ENCODE measurements at places on chromosomes 11 and 22.

DNA sequence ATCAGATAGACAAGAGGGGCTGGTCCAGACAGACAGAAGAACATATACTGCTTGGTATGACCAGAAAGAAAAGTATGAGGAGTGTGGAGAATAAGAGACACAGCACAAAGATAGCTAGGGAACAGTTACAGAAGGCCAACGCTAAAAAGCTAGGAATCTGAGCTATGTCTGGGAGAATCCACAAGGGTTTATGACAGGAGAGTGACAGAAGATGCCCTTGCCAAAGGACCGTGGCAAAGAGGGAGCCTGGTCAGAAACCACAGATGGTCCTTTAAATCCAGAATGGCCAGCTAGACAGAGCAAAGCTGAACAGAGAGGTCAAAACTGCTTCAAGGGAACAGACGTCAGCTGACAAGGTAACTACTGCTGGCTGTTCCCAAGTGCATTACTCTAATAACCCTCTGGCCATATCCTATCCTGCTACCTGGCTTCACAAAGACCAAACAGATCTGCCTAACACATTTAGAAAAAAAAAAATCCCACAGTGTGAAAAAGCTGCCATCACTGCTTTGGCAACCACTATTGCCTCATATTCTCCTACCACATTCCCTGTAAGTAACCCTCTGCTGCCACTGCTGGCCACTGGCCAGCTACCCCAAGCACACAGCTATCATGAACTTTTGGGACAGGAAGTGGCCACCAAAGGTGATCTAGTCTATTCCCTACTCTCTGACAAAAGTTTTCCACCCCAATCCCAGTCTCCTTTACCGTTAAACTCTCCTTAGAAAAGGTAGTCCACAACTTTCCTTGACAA lies 7.3 kb downstream of the SERGEF start:
- H3K36me3 ChIP-seq = peaks cover 50% of the 10 kb centered on the region

DNA sequence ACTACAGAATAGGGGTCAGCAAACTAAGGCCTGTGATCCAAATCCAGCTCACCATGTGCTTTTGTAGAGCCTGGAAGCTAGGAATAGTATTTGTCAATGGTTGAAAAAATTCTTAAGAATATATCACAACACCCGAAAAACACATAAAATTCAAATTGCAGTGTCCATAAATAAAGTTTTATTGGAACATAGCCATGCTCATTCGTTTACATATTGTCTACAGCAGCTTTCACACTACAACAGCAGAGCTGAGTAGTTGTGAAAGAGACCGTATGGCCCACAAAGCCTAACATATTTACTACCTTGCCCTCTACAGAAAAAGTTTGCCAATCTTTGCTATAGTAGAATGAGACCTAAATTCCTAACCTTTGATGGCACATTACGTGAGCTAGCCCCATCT lies 125.7 kb downstream of the CADM1 start:
- H3K27ac ChIP-seq = no peak overlapping the region
- no peak for DNase-seq
- H3K36me3 ChIP-seq = no peaks in the 10 kb centered on the region
- no peaks in the 10 kb centered on the region for H3K27me3 ChIP-seq
- H3K4me1 ChIP-seq = no peaks in the 10 kb centered on the region

GRCh38 chr11:45918962-45919675 lies 1.4 kb upstream of the PEX16 start:
- H3K27me3 ChIP-seq = no peaks in the 10 kb centered on the region
- peak overlapping the region; percentile 75 for H3K4me3 ChIP-seq
- peaks cover 43% of the 10 kb centered on the region for H3K4me1 ChIP-seq
- peak overlapping the region; percentile 89 for H3K27ac ChIP-seq
- peaks cover 21% of the 10 kb centered on the region for H3K36me3 ChIP-seq

DNA sequence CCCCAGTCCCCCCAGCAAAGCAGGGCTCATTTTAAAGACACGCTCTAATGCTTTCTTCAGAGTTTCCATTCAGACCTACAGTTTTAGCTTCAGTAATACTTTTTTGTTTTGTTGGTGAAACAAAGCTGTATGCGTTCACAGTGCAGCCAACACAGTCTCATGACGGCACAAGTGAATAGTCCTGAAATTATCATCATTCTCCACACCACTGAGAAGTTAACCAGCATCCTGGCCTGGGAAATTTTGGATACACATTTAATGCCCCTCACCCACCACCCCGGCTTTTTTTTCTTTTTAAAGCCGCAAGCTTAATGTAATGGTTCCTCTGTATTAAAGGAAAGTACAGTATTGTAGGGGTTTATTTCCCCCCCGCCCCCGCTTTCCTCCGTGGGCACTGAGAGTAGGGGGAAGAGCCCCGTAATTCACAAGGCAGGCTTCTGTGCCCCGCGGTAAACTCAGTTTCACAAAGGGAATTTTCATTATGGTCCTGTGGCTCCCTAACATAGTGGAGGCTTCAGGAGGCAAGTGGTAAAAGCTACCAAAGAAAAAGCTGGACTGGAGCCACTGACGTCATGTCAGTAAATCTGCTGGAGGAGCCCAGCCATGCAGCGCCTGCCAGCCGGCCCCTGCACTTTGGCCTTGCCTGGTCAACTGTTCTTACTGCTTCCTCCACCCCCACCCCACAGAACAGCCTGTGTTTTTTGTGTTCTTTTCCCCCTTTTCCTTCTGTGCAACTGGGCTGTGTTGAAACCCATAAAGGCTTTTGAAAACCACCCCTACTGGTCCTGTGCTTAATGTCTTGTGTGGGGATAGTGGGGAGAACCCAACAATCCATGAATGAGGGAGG lies 18.2 kb downstream of the TEAD1 start:
- DNase-seq = no peak
- H3K4me1 ChIP-seq = no peaks in the 10 kb centered on the region
- no peak overlapping the region for H3K27ac ChIP-seq
- H3K27me3 ChIP-seq = peaks cover 6% of the 10 kb centered on the region

DNA sequence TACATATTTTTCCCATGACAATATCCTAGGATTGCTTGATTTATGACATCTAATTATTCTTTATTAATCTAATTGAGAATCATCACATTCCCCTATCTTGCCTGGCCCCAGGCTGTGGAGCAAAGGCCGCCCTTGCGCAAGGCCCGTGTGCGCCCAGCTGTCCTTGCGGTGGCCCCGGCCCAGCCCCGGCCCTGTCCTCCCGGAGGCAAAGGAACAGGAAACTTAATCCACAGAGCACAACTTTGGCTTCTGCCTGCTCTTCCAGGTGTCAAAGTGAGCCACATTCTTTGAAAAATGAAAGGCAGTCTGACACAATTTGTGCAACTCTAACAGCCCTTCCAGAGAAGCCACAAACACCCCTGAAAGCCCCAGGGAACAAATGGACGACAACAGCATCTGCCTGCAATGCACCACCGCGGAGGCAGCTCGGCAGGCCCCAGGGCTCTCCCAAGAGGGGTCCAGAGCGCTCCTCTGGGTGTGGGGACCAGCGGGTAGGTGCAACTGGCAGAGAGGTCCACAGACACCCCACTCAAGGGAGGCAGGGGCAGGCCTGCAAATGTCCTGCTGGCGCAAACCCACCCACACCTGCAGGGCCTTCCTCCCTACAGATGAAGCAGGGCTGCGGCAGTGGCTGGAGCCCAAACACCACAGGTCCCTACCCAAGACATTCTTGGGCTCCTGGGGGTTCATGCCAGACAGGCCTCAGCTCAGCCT lies 30.3 kb downstream of the GNB1L start:
- H3K27ac ChIP-seq = no peak overlapping the region
- H3K27me3 ChIP-seq = no peaks in the 10 kb centered on the region
- DNase-seq = no peak
- no peak overlapping the region for H3K4me3 ChIP-seq

Measured in effector memory CD4-positive, alpha-beta T cell (primary cell).